Caco-2 (cell line): ENCODE measurements at places on chromosomes 1 and 21. TPM values are rescaled to one million over a fixed set of nuclear protein-coding genes. Genes with fewer than 3 reads are reported as not detected.

Gene LCE1C
- not detected in 2 replicates for total RNA-seq

Gene L1TD1
- 0.29 and 0.56 TPM in 2 replicates for total RNA-seq

Gene ESRRG
- 6.6 and 8.6 TPM in 2 replicates for total RNA-seq

Gene TOMM20
- total RNA-seq, result 131 and 137 TPM in 2 replicates

Gene KRTAP12-2
- total RNA-seq, result not detected in 2 replicates

Gene OR2AJ1
- not detected in 2 replicates for total RNA-seq
